ENCODE measurements at places on chromosomes 4 and X.

DNA sequence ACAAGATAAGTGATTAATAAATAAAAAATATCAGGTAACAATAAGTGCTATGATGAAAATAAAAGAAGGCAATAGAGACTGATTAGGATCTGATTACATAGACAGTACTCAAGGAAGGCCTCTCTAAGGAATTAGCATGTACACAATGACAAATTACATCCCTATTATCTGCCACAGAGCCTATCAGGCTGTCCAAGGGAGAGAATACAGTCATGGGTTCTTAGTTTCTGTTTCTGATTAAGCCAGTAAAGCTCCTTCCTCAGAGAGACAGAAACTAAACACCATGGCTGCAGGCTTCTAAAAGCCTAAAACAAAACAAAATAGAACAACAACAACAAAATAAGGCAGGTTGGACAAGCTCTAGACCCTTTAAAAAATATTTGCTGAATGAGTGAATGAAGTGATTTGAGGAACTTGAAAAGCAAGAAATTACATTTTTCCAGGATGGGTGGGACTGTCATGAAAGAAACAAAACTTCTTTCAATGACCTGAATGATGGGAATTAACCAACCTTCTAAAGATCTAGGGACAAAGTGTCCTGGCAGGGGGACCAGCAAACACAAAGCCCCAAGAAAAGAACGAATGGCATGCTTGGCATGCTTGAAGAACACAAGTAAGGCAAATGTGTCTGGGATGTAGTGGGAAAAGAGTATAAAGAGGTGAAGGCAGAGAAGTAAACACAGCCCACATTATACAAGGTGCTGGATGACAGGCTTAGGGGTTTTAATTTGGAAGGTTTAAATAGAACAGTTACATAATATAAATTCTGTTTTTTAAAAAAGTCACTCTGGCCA lies 44.1 kb downstream of the NAA11 start:
- DNase-seq = no peak

DNA sequence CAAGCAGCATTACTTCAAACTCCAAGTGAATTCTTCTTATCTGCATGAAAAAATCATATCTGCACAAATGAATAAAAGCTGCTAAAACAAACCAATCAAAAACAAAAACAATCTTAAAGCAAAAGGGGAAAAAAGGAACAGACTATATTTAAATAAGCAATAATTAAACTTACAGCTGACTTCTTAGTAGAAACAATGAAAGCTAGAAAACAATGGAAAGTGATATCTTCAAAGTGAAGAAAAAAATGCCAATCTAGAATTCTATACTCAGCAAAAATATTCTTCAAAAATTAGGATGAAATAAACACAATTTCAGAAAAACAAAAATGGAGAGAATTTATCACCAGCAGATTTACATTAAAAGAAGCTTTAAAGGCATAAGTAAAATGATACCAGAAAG lies 20.0 kb downstream of the STBD1 start:
- no peak for DNase-seq

DNA sequence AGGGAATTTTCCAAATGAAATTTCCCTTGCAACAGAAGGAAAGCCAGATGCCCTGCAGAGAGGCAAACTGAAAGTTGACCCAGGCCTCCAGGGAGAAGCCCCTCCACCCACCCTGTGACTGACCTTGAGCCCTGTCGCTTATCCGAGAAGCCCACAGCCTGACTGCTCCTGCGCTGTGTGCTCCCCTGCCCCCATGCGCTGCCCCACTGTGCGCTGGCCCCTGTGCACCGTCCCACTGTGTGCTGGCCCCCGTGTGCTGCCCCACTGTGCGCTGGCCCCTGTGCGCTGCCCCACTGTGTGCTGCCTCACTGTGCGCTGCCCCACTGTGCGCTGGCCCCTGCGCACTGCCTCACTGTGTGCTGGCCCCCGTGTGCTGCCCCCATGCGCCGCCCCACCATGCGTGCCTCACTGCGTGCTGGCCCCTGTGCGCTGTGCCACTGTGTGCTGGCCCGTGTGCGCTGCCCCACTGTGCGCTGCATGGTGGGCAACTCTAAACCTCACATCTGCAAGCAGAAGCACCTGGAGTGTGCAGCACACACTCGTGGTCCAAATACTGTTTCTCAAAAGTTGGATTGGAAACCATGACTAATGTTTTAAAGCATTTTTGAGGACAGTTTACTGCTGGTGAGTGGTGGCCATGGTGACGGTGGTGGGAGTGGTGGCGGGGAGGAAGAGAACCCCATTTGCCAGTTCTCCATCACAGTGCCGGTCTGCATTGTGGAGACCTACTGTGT lies 8.3 kb upstream of the GRPEL1 start:
- peak; percentile 31 for DNase-seq

GRCh38 chrX:16702700-16703599 lies 9.5 kb downstream of the CTPS2 start:
- no peak for DNase-seq

DNA sequence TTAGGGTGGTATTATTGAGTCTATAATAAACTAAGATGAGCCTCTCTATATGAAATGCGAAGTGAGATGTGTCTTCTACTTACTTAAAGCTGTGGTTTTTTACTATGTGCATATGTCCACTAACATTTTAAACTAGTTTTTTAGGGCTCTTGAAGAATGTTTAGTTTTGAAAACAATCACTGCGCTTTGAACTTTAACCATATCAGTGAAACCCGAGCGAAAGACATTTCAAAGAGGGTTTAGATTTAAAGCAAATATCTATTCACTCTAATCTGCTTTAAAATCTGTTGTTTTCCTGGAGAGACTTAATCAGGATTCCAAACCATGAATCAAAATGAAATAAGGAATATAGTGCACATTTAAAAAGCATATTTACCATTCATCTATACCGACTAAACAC lies 24.8 kb upstream of the SLC7A11 start:
- no peak for DNase-seq

DNA sequence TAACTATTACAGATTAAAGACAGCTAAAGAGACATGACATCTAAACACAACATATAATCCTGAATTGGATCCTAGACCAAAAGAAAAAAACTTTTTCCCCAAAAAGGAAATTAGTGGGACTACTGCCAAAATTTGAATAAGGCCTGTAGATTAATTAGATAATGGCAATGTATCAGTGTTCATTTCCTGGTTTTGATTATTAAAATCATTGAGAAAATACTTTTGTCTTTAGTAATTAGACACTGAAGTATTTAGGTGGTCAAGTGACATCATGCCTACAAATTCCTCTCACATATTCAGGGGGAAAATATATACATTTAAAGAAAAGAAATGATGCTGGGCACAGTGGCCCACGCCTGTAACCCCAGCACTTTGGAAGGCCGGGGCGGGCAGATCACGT lies 10.4 kb upstream of the USO1 start:
- no peak for DNase-seq

GRCh38 chrX:1261285-1261684 lies 7.3 kb upstream of the CSF2RA start:
- DNase-seq = no peak
